ENCODE measurements at places on chromosomes 13 and 19.

GRCh38 chr13:53691417-53691816, 662.8 kb downstream of the OLFM4 start:
- DNase-seq: no peak

DNA sequence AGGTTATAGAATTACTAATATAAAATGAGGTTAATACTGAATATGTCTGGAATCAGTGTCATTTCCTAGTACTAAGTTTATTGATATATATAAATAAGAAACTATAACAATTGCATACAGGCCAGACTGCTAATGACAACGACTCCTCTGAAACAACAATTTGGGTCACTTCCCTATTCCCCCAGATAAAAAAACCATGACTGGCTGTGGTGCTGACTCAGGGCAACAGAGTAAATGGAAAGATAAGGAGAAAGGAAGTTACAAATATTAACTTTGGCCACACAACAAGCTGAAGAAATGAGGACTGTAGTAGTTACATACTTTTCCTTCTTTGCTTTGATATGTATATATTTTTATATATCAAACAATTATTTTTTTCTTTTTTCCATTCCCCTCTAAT, 263.7 kb upstream of the PCDH9 start:
- no peak for DNase-seq

DNA sequence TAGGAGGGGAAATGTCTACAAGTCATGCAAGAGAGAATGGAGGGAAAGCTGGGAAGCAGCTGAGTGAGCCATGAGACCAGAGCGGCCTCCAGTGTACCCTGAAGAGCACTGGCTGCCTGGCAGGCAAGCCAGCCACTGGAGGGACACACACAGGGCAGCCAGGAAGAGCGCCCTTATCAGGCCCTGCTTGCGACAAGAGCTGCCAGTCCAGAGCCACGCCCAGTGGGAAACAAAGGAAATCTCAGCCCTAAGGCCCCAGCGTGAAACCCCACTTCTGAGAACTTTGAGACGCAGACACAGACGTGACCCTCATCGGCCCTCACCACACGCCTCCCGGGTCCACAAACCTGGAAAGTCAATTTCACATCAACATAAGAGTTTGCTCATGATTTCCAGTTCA, 105.0 kb downstream of the STK24 start:
- no peak for DNase-seq

DNA sequence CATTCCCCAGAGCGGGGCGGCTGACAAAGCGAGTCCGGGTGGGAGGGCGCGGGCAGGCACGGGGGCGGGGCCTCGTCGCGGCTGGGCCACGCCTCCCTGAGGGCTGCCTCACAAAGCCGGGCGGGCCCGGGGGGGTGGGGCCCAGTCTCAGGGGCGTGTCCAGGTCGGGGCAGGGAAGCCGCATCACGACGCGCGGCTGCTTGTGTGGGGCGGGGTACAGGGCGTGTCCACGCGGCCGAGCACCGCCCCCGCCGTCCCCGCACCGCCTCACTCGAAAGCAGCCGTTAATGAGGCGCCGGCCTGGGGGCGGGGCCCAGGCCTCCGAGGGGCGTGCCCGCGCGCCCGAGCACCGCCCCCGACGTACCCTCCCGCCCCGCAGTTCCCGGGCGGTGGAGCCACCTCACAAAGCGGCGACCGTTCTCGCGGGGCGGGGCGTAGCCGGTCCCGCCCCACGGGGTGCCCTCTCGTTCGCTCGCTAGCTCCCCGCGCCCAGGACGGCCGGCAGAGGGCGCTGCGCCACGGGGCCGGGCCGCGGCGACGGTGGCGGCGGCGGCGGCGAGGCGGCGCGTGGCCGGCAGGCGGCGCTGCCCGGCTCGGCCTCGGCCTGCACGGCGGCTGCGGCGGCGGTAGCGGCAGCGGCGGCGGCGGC, at the start of gene CARM1:
TSS of gene CARM1 (plus strand) at position 599 of the 649 bp plus-strand sequence. CDS start 150 bp downstream, outside the sequence.
- DNase-seq: peak; percentile 99

DNA sequence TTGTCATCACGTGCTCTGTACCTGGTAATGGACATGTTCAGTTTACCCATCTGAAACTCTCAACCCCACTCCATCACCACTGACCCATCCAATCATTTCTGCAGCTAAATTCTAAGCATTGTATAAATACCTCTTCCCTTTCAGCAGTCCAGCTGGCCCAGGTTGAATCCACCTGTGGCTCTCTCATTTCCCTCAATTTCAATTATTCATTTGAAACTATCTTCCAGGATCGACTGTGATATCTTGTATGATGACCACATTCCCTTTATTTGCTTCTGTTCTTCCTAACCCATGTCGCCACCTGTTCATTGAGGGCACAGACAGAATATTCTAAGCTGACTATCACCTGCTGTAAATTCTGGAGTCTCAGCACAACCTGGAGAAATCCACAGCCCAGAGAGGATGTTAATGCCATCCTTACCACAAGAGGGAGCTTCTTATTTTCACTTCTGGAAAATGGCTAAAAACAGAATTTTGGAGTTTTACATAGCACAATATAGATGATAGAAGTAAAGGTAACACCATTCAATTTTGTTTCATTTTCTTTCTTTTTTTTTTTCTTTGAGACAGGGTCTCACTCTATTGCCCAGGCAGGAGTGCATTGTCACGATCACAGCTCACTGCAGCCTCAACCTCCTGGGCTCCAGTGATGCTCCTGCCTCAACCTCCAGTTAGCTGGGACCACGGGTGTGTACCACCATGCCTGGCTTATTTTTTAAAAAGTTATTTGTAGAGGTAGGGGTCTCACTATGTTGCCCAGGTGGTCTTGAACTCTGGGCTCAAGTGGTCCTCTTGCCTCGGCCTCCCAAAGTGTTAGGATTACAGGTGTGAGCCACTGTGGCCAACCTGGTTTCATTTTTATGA, 38.6 kb downstream of the ZNF823 start:
- no peak for DNase-seq

DNA sequence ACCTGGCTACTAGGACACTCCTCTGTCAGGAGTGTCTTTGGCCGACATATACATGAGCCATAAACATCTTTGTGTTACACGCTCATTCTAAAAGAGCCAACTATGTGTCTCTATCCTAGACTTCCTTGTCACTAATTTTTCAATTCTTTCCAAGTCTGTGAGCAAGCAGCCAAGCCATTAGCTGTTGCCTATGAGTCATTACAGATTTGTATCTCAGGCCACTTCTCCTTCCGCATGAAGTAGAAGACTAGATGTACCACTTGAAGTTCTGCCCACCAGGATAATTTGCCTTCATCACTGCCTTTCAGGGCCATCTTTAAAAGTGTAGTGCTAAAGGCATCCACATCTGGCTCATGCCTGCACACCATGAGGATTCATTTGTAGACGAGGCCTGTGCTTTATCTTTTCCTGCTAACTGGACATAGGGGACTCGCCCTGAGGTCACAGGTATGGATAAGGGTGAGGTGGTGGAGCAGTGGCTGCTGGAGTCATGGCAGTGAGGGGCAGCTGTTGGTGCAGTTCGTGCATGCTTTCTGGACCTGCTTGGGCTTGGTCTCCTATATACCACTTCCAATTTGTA, 126.1 kb upstream of the KL start:
- DNase-seq: no peak

GRCh38 chr19:33261511-33262189, 36.0 kb upstream of the SLC7A10 start:
- DNase-seq: no peak

DNA sequence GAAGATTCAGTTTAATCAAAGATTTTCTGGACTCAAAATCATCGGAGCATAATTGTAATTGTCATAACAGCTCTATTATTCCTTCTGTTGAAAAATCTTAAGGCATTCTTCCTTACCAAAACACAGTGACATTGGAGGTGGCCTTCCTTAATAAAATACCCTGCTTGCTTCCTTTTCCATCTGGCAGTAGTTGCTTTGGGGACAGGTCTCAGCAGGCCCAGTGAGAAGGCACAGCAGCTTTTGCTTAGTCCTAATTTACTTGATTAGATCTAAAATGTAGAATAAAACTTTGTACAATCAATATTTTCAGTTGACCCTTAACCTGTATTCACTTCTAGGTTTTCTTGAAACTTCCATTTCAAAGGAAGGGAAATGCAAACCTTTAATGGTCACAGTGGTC, 471.6 kb downstream of the PCDH20 start:
- DNase-seq: no peak

- no peak for DNase-seq
These were observed 23.2 kb upstream of the MTUS2 start for GRCh38 chr13:28796938-28797257.

DNA sequence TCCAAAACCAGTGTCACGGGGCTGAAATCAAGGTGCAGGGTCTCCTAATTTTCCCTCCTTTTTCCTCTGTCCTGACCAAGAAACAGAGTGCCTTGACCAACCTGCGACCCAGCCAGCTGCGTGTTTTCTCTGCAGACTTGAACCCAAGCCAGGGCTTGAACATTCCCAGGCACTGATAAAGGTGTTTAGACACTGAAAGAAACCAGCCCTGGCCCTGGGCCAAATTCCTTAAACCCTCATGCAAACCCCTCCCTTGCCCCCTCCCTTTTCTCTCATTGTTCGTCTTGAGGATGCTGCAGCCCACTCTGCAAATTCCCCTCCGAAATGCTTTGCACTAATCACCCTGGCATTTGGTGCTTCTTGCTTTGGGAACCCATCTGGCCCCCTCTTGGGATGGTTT, 9.5 kb upstream of the FFAR2 start:
- DNase-seq: no peak

- no peak for DNase-seq
These were observed 641 bp upstream of the SOX21 start for GRCh38 chr13:94712812-94713560.

GRCh38 chr13:27028683-27029480, 142.7 kb downstream of the USP12 start:
- DNase-seq: no peak

- DNase-seq: no peak
These were observed 587 bp downstream of the TMEM238 start for GRCh38 chr19:55383279-55384130.

GRCh38 chr19:17687857-17688784, at the start of gene UNC13A:
UNC13A (minus strand) TSS chr19:17688354; CDS start chr19:17688199, 155 bp downstream.
- no peak for DNase-seq

DNA sequence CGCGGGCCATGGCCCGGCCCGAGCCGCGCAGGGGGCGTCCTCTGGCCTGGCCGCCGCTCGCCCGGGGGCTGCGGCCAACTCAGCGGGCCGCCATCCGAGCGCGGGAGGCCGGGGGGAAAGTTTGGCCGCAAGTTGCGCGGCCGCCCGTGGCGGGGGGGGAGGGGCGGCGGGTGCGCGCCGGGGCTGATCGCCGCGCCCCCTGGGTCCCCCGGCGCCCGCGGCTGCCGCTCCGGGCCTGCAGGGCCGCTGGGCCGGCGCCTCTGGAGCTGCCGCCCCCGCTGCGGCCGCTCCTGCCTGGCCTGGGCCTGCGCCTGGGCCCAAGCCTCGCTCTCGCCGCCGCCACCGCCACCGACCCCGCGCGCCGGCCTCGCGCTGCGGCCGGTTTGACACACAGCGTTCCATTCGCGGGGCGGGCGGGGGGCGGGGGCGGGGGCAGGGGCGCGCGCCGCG, at the start of gene NR2F6:
TSS of gene NR2F6 (minus strand) at position 385 of the 450 bp plus-strand sequence. CDS start 699 bp downstream, outside the sequence.
- no peak for DNase-seq

GRCh38 chr19:45947926-45948325, 25.7 kb downstream of the NOVA2 start:
- no peak for DNase-seq

DNA sequence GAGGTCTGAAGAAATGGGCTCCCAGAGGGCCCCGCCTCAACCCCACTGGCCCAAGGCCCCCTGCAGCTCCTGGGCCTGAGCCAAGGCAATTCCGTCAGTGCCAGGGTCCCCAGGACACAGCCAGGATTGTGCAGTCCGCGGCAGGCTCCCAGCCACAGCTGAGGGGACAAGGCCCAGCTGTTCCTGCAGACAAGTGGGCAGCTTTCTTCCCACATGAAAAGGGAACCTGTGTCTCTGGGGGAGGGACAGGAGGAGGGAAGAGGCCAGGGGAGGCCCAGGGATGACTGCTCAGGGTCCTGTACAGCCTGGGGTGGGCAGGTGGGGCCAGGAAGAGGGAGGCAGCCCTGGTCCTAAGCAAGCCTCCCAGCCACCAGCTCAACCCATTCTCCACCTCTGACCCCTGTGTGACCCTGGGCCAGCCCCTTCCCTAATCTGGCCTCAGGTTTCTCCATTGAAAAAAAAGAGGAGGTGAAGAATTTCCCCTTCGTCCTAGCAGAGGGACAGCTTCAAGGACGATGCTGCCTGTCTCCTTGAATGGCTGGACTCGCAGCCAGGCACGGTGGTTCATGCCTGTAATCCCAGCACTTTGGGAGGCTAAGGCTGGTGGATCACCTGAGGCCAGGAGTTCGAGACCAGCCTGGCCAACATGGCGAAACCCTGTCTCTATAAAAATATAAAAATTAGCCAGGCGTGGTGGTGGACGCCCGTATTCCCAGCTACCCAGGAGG, 20.5 kb upstream of the VSTM2B start:
- no peak for DNase-seq

GRCh38 chr19:48637948-48638830, 1.0 kb upstream of the DBP start:
- DNase-seq: peak; percentile 59

DNA sequence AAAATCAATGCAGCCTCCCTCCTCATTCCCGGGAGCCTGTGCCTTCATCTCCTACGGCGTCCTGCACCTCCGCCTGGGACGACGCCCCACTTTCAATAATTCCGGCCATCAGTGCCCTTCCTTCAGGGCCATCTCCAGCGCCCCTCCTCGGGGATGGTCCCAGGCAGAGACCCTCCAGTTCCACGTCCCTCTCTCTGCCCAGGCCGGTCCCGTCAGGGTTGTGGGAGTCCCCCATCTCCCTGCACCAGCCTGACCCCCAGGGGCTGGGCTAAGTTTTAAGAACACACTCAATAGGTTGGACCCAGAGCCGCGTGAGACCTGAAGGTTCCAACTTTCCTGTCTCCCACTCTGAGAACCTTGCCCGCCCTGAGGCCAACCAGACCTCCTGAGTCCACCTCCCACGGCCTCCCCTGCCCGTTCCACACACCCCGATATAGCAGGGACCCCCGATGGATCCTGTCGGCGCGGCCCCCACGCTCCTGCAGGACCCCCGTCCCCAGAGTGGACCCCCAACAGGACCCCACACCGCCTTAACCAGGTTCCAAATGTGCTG, 646 bp downstream of the TMEM161A start:
- DNase-seq: no peak

DNA sequence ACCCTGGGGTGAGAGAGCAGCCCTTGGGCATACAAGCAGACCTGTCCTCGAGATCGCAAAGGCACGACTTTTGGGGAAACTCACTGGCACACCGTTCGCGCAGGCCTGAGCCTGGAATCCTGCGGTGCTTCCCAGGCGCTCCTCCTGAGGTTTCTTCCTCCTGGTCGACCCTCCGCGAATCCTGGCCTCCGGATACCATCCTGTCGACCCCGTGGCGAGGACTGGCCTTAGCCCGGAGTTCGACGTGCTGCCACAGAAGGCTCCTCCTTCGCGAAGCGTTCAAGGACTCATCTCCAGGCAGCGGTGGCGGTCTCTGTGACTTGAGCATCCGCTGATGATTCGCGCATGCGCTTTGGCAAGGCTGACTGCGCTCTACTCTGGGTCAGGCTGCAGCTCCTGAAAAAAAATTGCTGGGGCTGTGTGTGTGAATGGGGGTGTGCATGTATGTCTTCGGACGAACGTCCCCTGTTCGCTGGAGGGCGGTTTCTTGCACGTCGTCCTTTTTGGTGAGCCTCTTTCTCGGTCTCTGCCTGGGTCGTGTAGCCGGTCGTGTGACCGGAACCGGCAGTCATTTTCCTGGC, 64.4 kb upstream of the ZNF527 start:
- DNase-seq: no peak

All from stimulated activated CD4-positive, alpha-beta T cell treated with anti-CD3 and anti-CD28 coated beads, Interleukin-12 subunit alpha, Interleukin-12 subunit beta, amount 100 ng/mL, for 24 hours (primary cell).